PC-9 (cell line): ENCODE measurements at places on chromosomes 12 and 14. TPM values are rescaled to one million over a fixed set of nuclear protein-coding genes. Genes with fewer than 3 reads are reported as not detected.

The MMP19 gene
- total RNA-seq = 0.60 and 0.83 TPM in 2 replicates

The SPIC gene
- total RNA-seq = not detected in 2 replicates

The EID3 gene
- 42.4 and 47.4 TPM in 2 replicates for total RNA-seq

The KRT6B gene
- 0.98 and 1.1 TPM in 2 replicates for total RNA-seq

The P2RX7 gene
- 2.2 and 3.2 TPM in 2 replicates for total RNA-seq

The GPX2 gene
- 196 and 323 TPM in 2 replicates for total RNA-seq

The C1QL4 gene
- 0.18 and 0.22 TPM in 2 replicates for total RNA-seq

The ZFHX2 gene
- 3.7 and 5.3 TPM in 2 replicates for total RNA-seq

The KRT77 gene
- total RNA-seq = not detected in 2 replicates

The GSC gene
- not detected in 2 replicates for total RNA-seq

The IGF1 gene
- not detected in 2 replicates for total RNA-seq

The RAB21 gene
- total RNA-seq = 37.6 and 47.2 TPM in 2 replicates

The TAS2R7 gene
- total RNA-seq = not detected in 2 replicates

The AKAP6 gene
- 2.8 and 3.5 TPM in 2 replicates for total RNA-seq

The CLEC1B gene
- total RNA-seq = not detected in 2 replicates

The CLBA1 gene
- 12.5 and 12.6 TPM in 2 replicates for total RNA-seq

The PPM1H gene
- 11.4 and 13.5 TPM in 2 replicates for total RNA-seq

The HOXC6 gene
- 4.1 and 5.7 TPM in 2 replicates for total RNA-seq

The CDK2 gene
- 93.8 and 99.4 TPM in 2 replicates for total RNA-seq

The KRT71 gene
- not detected in 2 replicates for total RNA-seq

The KRT1 gene
- not detected in 2 replicates for total RNA-seq

The PPFIA2 gene
- not detected in 2 replicates for total RNA-seq

The CD163 gene
- total RNA-seq = not detected in 2 replicates

The KRT83 gene
- total RNA-seq = 0.43 TPM in 1 of 2 replicates, not detected in the other

The NRIP2 gene
- not detected in 2 replicates for total RNA-seq

The STON2 gene
- 6.2 and 9.1 TPM in 2 replicates for total RNA-seq

The GDF3 gene
- not detected in 2 replicates for total RNA-seq

The TEX52 gene
- total RNA-seq = not detected in 2 replicates

The RPL10L gene
- not detected in 2 replicates for total RNA-seq

The LRRK2 gene
- 0.26 and 0.48 TPM in 2 replicates for total RNA-seq

The ABCB9 gene
- total RNA-seq = 11.4 and 13.0 TPM in 2 replicates

The DPF3 gene
- total RNA-seq = not detected in 2 replicates

The LRRIQ1 gene
- total RNA-seq = 4.2 and 5.2 TPM in 2 replicates

The DBX2 gene
- not detected in 2 replicates for total RNA-seq

The MARK3 gene
- 189 and 191 TPM in 2 replicates for total RNA-seq

The VTI1B gene
- total RNA-seq = 131 and 148 TPM in 2 replicates

The MFAP5 gene
- total RNA-seq = 14.6 and 18.9 TPM in 2 replicates

The ZNF891 gene
- 2.4 and 3.2 TPM in 2 replicates for total RNA-seq

The TMTC2 gene
- total RNA-seq = 8.3 and 8.6 TPM in 2 replicates

The GLIPR1L2 gene
- 0.30 TPM in 1 of 2 replicates, not detected in the other for total RNA-seq

The C14orf39 gene
- total RNA-seq = not detected in 2 replicates

The CLEC2B gene
- 3.4 and 3.9 TPM in 2 replicates for total RNA-seq

The SMOC1 gene
- total RNA-seq = not detected in 2 replicates

The ARHGAP9 gene
- total RNA-seq = not detected in 2 replicates

The VRTN gene
- not detected in 2 replicates for total RNA-seq

The TRHDE gene
- 0.15 and 0.74 TPM in 2 replicates for total RNA-seq

The POTEM gene
- not detected in 2 replicates for total RNA-seq

The KCNMB4 gene
- 6.3 and 6.7 TPM in 2 replicates for total RNA-seq

The CACNA1C gene
- total RNA-seq = not detected in 2 replicates

The IFNG-AS1 gene
- total RNA-seq = not detected in 2 replicates

The DLK1 gene
- total RNA-seq = not detected in 2 replicates
